Stimulated activated CD8-positive, alpha-beta memory T cell treated with anti-CD3 and anti-CD28 coated beads, Interleukin-7, amount 100 ng/mL, for 1 hour (primary cell): ENCODE measurements at places on chromosomes 16 and 17.

DNA sequence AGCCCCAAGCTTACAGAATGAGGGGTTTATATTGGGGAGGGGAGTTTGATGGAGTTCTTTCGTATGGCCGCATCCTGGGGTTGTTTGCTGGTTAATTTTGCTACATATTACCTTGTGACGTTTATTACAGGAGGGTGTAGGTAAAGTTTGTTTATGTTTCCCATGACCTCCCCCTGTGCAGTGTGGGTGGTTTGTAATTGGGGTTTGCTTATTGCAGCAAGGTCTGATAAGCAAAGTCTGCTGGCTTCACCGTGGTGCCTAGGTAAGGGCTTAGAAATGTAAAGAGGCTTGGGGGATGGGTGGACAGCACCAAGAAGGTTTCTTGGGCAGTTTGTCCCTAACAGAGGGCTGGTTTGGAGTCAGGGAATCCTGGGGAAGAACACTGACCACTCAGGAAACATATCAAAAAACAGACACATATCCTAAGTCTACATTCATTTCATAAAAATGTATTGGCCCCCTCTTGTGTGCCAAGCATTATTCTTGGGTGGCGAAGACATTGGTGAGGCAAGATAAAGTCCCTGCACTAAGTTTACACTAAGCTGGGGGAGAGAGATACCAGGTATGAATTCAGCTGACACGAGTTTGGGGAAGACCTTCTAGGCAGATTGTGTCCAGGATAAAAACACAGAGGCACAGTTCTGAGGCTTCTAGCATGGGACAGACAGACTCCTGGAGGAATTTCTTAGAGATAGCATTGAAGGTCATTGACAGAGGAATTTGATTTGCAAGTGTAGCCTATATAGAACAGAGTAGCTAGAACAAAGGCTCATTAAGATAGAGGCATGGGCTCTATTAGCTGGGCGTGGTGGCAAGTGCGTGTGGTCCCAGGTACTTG is 9.5 kb downstream of the ZNF764 start:
- no peak for DNase-seq

DNA sequence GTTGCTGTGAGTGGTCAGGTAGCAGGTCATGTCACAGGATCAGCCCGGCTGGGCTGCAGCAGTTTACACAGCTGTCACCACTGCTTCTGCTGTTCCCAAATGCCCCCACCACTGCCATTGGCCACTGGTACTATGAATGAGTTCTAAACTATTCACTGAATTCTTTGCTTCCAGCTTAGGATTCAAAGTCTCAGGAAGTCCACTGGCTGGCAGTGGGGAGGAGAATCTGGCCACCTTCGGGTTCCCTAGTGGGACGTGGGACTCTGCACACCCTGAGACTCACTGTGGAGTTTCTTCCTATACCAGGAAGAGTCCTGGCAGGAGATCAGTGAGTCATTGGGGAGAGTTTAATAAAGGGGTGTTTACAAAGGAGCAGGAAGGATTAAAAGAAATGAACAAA is 6.9 kb downstream of the MT1X start:
- no peak for DNase-seq

GRCh38 chr16:56848955-56849689 is 15.9 kb upstream of the SLC12A3 start:
- no peak for DNase-seq

DNA sequence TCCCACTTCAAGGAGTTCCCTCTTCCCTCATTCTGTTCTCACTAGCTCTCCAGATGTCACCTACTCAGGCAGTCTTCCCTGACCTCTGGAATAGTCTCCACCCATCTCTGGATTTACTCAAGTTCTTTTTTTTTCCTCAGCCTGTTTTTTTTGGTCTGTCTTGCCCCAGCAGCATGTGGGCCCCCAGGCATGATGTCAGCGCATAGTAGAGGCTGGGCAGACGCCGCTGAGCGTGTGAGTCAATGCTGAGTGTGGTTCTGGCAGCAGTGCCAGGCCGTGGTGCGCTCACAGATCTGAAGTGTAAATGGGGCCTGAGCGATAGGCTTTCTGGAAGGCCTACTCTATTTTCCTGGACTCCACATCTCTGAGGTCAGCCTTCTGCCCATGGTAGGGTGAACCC is 2.7 kb upstream of the KCNJ18 start:
- no peak for DNase-seq

DNA sequence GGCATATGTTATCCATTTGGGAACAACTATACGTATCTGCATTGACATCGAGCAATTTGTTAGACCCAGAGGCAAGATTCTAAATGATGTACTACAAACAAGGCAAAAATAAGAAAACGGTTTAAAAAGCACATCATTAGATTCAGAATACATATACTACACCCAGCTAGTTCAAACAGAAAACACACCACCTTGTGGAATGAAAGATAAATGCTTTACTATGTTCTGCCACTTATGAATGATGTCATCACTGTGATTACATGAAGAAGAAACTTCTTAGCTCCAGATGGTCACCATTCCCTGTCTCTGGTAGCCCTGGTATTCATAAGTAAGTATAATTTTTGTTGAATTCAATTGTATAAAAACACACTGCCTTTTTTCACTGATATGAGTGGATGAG is 7.8 kb downstream of the NACA2 start:
- DNase-seq, result no peak

DNA sequence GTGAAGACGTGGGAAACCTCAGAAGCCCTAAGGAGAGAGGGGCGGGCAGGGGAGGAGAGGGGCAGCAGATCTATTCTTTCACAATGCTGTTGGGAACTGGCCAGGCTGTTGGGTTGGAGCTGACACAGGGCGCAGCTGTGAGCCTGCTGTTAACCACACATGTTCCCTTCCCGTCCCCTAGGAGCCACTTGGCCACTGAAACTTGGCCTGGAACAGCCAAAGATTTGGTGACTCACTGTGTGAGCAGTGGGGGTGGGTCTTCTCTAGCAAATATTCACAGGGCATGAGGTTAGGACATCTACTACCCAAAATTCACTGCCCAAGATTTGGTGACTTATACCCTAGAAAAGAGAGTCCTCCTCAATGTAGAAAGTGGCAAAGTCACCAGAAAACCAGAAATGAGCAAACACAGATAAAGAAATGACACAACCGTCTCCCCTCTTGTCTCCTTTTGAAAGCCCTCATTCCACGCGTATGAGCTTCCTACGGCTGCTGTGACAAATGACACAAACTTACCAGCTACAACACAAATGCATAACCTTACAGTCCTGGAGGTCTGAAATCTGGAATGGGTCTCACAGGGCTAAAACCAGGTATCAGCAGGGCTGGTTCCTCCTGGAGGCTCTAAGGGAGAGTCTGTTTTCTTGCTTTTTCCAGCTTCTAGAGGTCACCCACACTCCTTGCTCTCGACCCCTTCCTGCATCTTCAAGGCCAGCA is 6.3 kb downstream of the TBC1D16 start:
- DNase-seq, result no peak

DNA sequence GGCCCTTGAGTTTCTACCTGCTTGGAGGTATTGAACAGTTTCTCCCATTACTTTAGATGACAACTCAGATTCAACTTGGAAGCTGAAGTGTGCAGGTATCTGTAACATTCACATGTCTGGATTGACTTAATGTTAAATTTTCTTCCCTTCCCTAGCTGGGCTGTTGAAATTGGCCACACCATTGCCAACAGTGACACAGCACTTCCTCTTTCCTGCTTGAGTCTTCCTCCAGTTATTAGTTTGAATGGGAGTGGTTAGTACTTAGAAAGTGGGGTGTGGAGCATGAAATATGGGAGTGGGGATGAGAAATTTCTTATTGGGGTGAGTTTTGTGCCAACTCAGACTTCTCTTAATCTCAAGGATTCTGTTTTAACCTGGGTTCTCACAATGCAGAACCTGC is 454.9 kb downstream of the KCNJ2 start:
- DNase-seq, result no peak

DNA sequence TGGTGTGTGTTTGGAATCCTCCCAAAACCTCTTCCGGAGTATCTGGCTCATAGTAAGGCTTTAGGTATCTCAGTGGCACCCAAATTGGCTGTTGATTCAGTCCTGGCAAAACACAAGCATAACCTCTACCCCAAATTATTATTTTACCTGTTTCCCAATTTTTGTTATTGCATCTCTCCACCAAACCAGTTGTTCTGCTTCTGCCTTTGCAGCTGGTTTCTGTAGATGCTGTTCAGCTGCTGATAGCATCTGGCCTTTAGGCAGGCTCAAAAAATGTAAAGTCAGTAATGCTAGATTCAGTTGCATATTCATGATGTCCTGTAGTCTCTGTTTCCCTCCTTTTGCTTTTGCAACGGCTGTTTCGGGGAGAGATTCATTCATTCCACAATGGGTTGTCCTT is 33.8 kb downstream of the ATF7IP2 start:
- no peak for DNase-seq

- no peak for DNase-seq
Observed at GRCh38 chr17:64388961-64389565, 1.6 kb downstream of the PECAM1 start.

DNA sequence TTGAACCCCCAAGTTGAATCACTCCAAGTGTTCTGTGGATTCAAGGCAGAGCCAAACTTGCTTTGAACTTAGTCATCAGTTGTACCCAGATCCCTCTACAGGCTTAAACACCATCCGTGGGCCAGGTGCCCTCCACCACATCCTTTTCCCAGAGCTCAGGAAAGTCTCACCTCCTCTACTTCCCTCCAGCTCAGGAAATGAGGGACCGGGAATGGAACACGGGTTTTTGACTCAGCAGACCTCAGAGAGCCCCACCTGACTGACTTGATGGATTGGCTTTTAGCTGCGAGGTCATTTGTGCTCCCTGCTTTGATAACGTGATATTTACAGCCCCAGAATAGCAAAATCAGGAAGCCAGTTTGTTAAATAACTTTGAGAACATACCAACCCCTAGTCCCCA is 20.1 kb downstream of the GID4 start:
- DNase-seq, result no peak

GRCh38 chr17:39062846-39063680 is 88.4 kb downstream of the PLXDC1 start:
- no peak for DNase-seq

DNA sequence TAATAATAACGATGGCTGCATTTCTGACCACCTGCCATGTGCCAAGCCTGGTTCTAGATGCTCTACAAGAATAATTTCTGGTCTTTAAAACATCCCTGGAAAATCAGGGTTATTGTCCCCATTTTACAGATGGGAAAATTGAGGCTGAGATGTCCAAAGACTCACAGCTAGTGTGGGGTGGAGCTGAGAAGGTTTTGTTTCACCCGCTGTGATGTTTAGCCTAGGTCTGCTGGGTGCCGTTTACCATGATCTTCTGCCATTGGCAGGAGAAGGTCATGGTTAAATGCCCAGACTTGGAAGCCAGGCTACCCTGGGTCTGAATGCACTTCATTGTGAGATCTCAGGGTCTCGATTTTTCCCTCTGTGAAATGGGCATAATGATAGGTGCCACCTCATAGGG is 159.1 kb upstream of the PLCG2 start:
- no peak for DNase-seq
